CD8-positive, alpha-beta memory T cell (primary cell): ENCODE measurements at places on chromosomes 3 and 15.

- H3K27me3 ChIP-seq: no peaks in the 10 kb centered on the region
- no peak for DNase-seq
- no peak overlapping the region for H3K27ac ChIP-seq
- no peaks in the 10 kb centered on the region for H3K4me1 ChIP-seq
These were observed 41.4 kb downstream of the HDGFL3 start for GRCh38 chr15:83166218-83166617.

DNA sequence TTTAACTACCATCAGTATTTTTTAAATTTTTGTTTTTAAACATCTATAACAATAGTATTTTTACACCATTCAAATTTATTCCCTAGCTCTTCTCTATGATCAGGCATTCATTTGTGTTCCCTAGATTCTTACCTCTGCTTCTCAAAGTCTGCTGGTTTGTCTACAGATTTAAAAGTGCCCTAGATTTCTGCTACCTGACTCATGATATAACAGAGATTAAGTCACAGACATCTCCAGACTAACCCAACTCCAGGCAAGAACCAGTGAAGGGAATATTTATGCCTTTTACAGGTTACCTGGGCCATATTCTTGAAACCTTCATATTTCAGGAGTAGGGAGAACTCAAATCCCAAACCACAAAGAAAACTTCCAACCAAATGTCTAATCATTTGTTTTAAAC lies 38.8 kb downstream of the ADAM10 start:
- H3K27me3 ChIP-seq: no peaks in the 10 kb centered on the region
- DNase-seq: no peak
- H3K4me3 ChIP-seq: no peak overlapping the region
- H3K4me1 ChIP-seq: peaks cover 5% of the 10 kb centered on the region
- no peak overlapping the region for H3K27ac ChIP-seq
- no peaks in the 10 kb centered on the region for H3K36me3 ChIP-seq

DNA sequence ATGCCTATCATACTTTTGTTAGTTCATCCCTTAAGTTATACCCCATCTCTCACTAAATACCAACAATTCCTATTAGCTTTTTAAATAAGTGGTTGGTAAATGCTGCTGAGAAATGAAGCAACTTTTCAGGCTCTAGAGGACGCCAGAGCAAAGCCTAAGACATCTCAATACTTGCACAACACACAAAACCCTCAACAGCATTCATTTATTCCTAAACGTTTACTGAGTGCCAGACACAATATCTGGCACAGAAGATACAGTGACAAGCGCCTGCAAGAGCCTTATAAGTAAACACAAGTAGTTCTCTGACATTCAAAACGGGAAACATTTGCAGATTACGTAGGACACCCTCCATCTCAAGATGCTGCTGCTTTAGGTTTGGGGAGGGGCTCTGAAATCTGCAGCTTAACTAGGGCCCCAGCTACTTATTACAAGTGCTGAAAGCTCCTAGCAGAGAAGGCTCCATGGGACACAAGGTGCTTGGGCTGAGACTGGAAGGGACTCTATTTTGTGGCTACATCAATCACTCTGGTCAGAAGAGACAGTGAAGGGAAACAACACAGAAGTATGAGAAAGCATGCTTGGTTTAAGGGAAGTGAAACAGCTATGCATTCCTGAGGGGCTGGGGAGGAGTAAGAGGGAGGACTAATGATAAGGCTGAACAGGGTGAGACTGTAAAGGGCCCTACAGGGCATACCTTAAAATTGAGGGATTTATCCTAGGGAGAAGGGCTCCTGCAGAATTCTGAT lies 311.3 kb downstream of the PLCL2 start:
- no peak overlapping the region for H3K4me3 ChIP-seq
- H3K4me1 ChIP-seq: no peaks in the 10 kb centered on the region
- H3K36me3 ChIP-seq: no peaks in the 10 kb centered on the region
- no peaks in the 10 kb centered on the region for H3K27me3 ChIP-seq
- no peak for DNase-seq

DNA sequence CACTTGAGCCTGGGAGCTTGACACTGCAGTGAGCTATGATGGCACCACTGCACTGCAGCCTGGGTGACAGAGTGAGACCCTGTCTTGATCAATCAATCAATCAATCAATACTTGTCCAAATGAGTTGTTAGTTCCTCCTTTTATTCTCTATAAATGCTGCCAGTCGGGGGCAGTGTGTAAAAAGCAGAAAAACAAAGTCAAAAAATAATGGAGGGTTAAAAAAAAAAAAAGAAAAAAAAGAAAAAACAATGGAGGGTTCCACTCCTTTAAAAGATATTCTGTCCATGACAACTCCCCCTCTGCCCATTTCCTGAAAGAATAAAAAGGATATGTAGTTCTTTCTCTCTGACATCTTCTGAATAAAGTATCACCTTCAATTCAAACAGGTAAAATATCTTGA lies 1068.6 kb downstream of the FHIT start:
- no peaks in the 10 kb centered on the region for H3K4me1 ChIP-seq
- H3K36me3 ChIP-seq: no peaks in the 10 kb centered on the region
- no peak overlapping the region for H3K4me3 ChIP-seq
- no peaks in the 10 kb centered on the region for H3K27me3 ChIP-seq
- no peak for DNase-seq

DNA sequence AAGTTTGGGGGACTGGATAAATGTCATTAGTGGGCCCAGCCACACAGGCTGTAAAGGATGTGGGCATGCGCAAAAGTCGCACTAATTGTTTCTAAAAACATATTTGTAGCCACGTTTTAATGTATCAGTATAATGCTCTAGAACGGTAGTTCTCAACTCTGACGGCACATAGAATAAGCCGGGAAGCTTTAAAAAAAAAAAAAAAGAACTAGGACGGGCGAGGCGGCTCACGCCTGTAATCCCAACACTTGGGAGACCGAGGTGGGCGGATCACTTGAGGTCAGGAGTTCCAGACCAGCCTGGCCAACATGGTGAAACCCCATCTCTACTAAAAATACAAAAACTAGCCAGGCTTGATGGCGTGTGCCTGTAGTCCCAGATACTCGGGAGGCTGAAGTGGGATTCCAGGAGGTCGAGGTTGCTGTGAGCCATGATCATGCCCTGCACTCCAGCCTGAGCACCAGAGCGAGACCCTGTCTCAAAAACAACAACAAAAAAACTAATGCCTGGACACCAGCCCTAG lies 618 bp upstream of the MON1A start:
- no peaks in the 10 kb centered on the region for H3K27me3 ChIP-seq
- no peak for DNase-seq
- no peaks in the 10 kb centered on the region for H3K36me3 ChIP-seq
- peaks cover 22% of the 10 kb centered on the region for H3K4me1 ChIP-seq
- H3K4me3 ChIP-seq: peak overlapping the region; percentile 97
- H3K27ac ChIP-seq: peak overlapping the region; percentile 76

- no peak for DNase-seq
- peaks cover 3% of the 10 kb centered on the region for H3K4me1 ChIP-seq
- no peak overlapping the region for H3K4me3 ChIP-seq
- H3K27ac ChIP-seq: no peak overlapping the region
- H3K27me3 ChIP-seq: no peaks in the 10 kb centered on the region
These were observed 191.3 kb downstream of the LPP start for GRCh38 chr3:188345223-188345622.

- H3K36me3 ChIP-seq: no peaks in the 10 kb centered on the region
- DNase-seq: no peak
- no peak overlapping the region for H3K4me3 ChIP-seq
- no peak overlapping the region for H3K27ac ChIP-seq
- H3K27me3 ChIP-seq: no peaks in the 10 kb centered on the region
- H3K4me1 ChIP-seq: no peaks in the 10 kb centered on the region
These were observed 35.2 kb downstream of the FEM1B start for GRCh38 chr15:68312701-68313204.

- no peak for DNase-seq
- no peak overlapping the region for H3K4me3 ChIP-seq
- no peak overlapping the region for H3K27ac ChIP-seq
- H3K4me1 ChIP-seq: no peaks in the 10 kb centered on the region
These were observed 40.2 kb downstream of the ATP2B2 start for GRCh38 chr3:10465161-10465560.

DNA sequence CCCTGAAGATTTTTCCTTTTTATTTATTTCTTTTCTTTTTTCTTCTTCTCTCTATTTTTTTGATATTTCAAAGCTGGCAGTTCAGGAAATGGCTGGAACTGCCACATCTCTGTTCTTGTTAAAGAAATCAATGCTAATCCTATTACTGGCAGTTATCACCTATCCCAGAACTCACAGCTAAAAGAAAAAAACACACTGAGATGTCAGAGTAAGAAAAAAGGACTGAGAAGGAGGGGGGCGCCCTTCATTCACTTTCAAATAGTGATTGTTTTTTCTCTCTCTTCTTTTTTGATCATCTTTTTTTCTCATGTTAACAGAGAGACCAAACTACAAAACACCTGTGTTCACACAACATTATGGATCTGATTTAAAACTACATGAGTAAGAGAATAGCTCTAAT lies 337.1 kb downstream of the IL20RB start:
- no peak overlapping the region for H3K4me3 ChIP-seq
- H3K27ac ChIP-seq: no peak overlapping the region
- H3K4me1 ChIP-seq: no peaks in the 10 kb centered on the region
- no peaks in the 10 kb centered on the region for H3K27me3 ChIP-seq
- H3K36me3 ChIP-seq: no peaks in the 10 kb centered on the region
- no peak for DNase-seq

GRCh38 chr3:58979840-58980239 lies 70.0 kb downstream of the CFAP20DC start:
- no peaks in the 10 kb centered on the region for H3K36me3 ChIP-seq
- H3K27ac ChIP-seq: no peak overlapping the region
- DNase-seq: no peak
- no peaks in the 10 kb centered on the region for H3K27me3 ChIP-seq
- no peak overlapping the region for H3K4me3 ChIP-seq
- H3K4me1 ChIP-seq: no peaks in the 10 kb centered on the region
